ENCODE measurements at places on chromosomes 13 and 19. TPM values are rescaled to one million over a fixed set of nuclear protein-coding genes. Genes with fewer than 3 reads are reported as not detected.

DNA sequence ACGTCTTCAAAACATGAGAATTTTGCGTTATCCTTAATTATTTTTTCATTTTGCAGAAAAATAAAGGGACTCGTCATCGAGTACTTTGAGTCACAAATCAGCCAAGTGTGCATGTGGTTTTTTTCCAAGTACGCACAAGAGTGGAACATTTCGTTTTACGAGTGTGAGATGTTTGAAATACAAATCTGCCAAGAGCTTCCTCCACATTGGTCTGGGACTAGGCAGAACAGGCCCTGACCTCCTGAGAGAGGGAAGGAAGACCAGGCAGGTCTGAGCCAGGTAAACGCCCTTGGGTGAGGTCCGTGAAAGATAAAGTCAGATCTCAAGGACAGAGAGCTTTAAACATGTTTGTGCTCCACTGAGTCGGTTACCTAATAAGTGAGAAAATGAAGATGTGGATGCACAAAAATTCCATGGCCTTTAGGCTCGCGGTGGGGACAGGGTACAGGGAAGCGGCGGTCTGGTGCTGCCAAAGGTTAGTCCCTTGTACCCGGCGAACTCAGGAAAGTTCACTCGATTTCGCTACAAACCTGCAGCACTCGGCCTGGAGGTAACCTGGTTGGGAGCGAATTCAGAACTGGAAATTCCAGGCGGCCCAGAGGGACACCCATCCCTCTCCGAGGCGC lies 473 bp upstream of the ITM2B start:
- no peak for DNase-seq

Gene ALOX5AP
- polyA plus RNA-seq = 5.2 TPM

Gene MISP
- polyA plus RNA-seq = 0.09 TPM

Gene RPL36
- 743 TPM for polyA plus RNA-seq

Gene ZNF440
- 6.3 TPM for polyA plus RNA-seq

Gene CALR3
- polyA plus RNA-seq = not detected

DNA sequence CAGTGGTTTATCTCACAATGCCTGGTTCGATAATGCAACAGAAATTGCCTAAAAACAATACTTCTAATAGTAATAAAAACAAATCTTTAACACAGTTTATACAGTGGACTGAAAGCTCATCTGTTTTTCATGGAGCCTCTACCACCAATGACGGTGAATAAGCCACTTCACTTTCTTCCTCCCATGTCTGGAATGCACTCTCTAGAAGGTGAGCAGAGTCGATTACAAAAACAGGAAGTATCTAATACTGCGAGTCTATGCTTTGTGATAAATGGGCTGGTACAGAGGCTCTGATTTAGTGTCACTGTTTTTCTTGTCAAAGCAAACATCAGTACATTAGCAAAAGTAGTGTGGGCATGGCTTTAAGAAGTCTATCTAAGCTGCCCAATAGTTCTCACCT lies 1348.6 kb upstream of the SLC10A2 start:
- no peak for DNase-seq

Gene CCNA1
- not detected for polyA plus RNA-seq

DNA sequence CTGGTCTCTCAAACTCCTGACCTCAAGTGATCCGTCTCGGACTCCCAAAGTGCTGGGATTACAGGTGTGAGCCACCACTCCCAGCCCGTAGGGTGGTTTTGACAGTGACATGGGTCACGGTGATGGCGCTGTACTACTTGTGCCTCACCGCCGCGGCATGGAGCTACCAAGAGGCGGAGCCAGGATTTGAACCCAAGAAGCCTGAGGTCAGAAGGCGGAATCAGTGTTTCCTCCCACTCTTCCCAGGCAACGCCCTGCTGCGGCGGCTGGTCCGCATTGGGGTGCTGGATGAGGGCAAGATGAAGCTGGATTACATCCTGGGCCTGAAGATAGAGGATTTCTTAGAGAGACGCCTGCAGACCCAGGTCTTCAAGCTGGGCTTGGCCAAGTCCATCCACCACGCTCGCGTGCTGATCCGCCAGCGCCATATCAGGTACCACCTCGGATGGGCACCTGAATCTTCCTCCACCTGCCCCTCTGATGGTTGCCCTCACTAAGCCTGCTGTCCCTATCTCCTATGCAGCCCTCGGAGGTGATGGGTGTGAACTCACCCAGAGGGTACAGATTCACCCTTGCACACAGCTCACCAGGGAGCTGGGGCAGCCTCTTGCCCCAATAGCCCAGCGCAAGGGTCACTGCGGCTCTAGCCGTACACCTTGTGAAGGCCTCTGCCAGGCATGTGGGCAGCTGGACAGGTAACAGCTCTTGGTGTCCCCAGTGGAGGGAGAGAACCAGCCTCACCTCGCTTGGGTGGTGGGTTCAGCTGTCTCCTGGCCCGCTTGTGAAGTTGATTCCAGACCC lies 5.6 kb downstream of the RPS9 start:
- no peak for DNase-seq

DNA sequence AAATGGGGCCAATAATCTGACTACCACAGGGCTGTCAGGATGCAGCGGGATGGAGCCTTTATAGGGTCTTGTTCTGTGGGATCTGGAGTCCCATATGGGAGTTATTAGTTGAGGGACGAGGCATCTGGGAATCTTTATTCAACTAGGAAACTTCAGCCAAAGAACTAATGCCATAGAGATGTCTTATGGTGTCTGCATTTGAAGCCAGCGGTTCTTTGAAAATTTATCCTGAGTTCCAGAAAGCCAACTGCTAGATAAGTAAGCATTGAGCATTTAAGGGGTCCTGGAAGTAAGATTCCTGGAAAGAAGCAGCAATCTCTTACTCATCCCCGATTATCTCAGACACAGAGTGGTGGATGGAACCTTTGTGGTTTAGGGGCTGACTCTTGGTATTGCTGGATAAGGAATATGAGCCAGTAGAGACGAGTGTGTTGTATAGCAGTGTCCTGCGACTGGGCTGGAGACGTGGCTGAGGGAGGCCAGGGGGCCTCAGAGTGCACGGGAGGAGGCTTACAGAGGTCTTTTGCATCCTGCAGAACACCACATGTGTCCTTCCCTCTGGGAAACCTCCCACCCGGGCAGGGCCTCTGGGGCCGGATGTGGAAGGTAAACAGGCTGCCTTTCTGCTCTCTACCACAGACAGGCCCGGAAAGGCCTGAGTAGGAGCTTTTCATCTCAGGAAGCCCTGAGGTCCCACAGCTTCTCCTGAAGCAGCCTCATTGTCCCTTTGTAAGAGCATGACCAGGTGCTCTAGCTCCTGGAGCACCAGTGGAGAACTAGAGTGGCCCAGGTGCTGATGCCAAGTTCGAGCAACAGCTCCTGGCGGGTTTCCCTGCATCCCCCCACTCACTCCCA lies 28.8 kb downstream of the ACTN4 start:
- no peak for DNase-seq

GRCh38 chr19:46724468-46724867 lies 7.6 kb upstream of the PRKD2 start:
- DNase-seq = no peak

Gene ZNF471
- polyA plus RNA-seq = 4.4 TPM

- peak; percentile 48 for DNase-seq
These were observed 545 bp downstream of the RAD23A start for GRCh38 chr19:12946092-12946721.

Gene DHDH
- polyA plus RNA-seq = 0.48 TPM

Gene LRRC4B
- polyA plus RNA-seq = not detected

Gene LGALS14
- polyA plus RNA-seq = not detected

Gene ATP8A2
- polyA plus RNA-seq = 0.20 TPM

- no peak for DNase-seq
These were observed at the start of gene FXYD3 for GRCh38 chr19:35115177-35115951. TSS of gene FXYD3 (plus strand) at chr19:35115823. CDS start at chr19:35119377, 3,554 bp downstream.

Gene ZNF112
- 6.9 TPM for polyA plus RNA-seq

GRCh38 chr13:31764556-31764955 lies 25.2 kb downstream of the RXFP2 start:
- no peak for DNase-seq

DNA sequence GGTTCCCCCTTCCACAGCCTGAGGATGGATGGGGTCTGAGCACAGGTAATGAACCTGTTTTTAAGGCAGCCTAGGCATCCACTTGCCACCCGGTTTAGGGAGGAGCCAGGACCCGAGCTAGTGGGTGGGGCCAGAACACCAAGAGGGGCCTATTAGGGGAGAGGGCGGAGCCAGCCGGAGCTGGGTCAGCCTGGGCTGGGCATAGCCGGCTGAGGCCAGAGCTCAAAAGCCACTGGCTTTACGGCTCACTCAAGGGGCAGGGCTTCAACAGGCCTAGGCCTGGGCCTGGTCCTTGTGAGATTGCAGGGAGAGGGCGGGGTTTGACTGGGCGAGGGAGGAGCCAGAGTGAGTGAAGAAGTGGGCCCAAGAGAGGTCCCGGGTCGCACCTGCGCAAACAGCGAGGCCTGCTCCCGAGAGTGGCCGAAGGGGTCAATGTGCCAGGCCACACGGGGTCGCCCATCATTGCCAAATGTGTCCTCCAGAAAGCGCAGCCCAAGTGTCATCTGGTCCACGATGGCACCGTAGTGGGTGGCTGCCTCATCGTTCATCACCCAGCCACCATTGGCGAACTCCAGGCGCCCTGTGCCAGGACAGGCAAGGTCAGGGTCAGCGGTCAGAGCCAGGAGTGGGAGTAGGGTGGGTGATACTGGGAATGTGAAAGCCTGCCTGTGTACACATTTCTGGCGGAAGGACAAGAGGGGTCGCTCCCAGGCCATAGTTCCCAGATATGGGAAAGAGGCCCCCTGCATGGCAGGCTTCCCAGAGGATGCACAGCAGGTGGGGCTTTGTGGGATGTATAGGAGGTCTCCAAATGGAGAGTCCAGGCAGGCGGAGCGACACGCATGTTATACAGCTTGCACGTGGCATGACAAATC lies 1.9 kb downstream of the MAN2B1 start:
- DNase-seq = no peak

Gene SAE1
- 142 TPM for polyA plus RNA-seq

- DNase-seq = no peak
These were observed 89.4 kb downstream of the DPF1 start for GRCh38 chr19:38134540-38135149.

- DNase-seq = no peak
These were observed 2.5 kb downstream of the VPS36 start for GRCh38 chr13:52447815-52448552.

DNA sequence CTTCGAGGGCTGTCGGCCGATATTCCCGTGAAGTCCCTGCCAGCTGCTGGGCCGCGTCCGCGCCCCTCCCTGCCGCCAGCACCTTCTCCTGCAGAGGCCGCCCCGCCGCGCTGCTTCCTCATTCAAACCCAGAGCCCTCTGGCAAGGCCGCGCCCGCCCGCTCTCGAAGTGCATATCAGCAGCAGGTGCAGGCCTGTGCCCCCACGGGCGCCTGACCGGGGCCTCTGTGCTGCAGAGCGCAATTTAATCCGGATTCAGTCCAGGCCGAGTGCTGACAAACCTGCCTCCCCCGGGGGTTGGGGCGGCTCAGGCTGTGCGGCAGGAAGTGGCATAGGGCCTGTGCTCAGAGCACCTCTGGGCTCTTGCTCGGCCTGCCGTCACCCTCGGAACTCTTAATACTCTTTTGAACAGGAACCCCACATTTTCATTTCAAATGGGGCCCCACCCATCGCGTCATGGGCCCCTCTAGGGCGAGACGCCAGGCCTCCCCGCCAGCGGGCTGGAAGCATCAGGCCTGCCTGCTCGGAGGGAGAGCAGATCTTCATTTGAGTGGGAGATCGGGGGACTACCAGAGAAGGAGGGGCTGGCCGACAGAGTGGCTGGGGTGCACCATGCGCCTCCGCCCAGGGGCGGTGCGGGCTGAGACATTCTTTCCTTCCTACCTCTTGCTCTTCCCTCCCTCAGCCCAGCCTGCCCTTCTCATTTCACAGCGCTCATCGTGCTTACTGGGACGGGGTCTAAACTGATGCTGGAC lies 125.7 kb downstream of the TNFRSF19 start:
- no peak for DNase-seq

DNA sequence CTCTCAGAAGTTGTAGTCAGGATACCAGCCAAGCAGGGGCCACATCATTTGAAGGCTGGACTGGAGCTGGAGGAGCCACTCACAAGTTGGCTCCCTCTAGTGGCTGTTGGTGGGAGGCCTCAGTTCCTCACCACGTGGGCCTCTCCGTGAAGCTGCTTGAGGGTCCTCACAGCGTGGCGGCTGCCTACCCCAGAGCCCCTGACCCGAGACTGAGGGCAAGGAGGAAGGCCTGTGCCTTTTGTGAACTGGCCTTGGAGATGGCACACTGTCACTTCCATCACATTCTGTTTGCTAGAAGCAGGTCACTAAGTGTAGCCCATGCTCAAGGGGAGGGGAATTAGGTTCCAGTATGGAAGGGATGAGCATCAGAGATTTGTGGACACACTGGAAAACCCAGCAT lies 14.6 kb downstream of the GNA11 start:
- peak; percentile 18 for DNase-seq

Gene DHRS12
- 3.7 TPM for polyA plus RNA-seq

Gene PRR19
- polyA plus RNA-seq = 0.92 TPM

- no peak for DNase-seq
These were observed 100.6 kb upstream of the FRY start for GRCh38 chr13:31930901-31931522.

GRCh38 chr13:35836446-35836845 lies 294.7 kb downstream of the DCLK1 start:
- DNase-seq = no peak

DNA sequence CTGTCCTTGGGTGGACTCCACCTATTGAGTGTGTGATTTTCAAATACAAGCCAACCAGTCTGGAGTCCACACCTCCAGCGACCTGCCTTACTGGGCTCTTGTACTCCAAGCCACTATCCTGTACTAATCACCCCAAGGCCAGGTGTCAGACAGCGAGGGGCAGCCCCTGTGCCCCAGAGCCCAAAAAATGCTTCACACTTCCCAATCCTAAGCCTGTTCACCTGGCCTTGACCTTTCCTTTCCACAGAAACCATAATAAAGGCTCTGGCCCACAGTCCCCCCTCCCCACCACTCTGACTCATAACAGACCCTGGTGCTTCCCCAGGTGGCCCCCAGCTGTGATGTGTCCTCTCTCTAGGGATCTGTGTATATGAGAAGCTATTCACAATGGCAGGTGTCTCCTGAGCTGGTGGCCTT lies 3.9 kb downstream of the CD209 start:
- DNase-seq = no peak

Gene PRKCG
- polyA plus RNA-seq = 0.09 TPM

DNA sequence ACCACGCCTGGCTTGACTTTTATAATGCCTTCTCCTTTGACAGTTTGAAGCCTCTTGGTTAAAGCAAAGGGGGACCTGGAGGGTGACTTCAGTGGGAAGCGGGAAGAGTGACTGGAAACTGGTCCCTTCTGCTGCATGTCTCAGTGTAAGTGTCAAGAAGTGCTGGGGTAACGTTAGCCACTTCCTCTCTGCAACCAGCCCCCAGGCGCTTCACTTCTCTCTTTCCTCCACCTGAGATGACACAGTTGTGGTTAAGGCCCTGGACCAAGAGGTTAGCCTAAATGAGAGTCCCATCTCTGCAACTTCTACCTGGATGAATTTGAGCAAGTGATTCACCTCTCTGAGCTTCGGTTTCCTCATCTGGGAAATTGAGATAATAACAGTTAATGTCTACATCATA lies 16.3 kb downstream of the LEUTX start:
- DNase-seq = no peak

DNA sequence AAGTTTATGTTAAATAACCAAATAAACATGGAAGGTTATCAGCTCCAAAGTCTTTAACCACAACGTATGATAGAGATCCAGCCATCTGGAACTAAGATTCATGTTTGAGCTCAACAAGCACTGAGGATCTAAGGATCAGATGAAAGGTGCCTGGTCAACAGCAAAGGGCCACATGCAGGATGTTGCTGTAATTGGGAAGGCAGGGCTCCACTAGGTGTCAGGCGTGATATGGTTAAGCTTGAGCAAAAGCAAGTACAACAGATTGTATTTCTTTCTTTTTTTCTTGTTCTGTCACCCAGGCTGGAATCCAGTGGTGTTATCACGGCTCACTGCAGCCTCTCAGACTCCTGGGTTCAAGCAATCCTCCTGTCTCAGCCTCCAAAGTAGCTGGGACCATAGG lies 12.0 kb downstream of the EBPL start:
- DNase-seq = no peak

GRCh38 chr13:44605275-44605674 lies 29.1 kb upstream of the TSC22D1 start:
- DNase-seq = no peak

All from AG04450 (cell line).